ENCODE measurements at places on chromosomes 12 and 14. TPM values are rescaled to one million over a fixed set of nuclear protein-coding genes. Genes with fewer than 3 reads are reported as not detected.

- DNase-seq = no peak
These were observed 183.1 kb downstream of the KLHL28 start for GRCh38 chr14:44778604-44779003.

GRCh38 chr14:73717266-73717665 is 3.1 kb upstream of the PNMA1 start:
- DNase-seq = no peak

DNA sequence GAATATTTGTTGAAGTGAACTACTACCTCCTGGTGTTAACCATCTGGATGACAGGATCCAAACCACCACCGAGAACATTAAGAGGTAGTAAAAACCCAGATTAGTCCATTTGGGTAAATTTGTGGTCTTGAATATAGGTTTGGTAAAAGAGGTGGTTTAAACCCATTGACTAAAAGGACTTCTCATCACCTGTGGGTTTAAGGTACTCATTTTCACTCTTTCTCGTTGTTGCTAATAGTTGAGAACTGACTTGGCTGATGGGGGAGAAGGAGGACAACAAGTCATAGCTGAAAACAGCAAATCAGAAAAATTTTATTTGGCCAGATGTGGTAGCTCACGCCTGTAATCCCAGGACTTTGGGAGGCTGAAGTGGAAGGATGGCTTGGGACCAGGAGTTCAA is 59.2 kb downstream of the ACADS start:
- no peak for DNase-seq

GRCh38 chr12:1803736-1804135 is 16.6 kb upstream of the LRTM2 start:
- DNase-seq = peak; percentile 46

DNA sequence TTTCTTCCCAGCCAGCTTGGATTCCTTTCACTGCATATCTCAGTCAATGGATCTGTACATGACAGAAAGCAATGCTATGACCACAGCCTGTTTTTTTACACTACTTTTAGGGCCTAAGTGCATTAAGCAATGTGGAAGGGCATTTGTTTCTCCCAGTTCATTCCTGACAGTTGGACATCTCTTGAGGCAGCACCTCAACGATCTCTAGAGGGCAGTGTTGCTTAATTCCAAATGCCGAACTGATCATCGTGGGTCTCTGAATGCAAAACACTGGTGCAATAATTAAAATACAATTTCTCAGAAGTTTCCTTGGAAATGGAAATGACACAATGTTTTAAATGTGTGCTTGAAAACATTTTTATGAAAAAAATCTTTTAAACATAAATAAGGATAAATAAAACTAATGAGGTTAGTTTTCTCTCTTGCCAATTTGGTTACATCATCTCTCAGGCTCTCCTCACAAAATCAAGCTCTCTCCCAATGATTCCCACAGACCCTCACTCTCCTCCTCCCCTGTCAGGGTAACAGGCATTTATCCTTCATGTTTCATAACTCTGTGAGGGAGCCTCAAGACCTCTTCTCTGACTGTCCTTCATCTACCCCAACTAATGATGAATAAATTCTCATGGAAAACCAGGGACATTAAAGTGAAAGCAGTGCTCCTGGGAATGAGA is 192.4 kb upstream of the SLC16A7 start:
- DNase-seq = peak; percentile 60

GRCh38 chr14:103288076-103288766 is 45.8 kb upstream of the EIF5 start:
- DNase-seq = no peak

DNA sequence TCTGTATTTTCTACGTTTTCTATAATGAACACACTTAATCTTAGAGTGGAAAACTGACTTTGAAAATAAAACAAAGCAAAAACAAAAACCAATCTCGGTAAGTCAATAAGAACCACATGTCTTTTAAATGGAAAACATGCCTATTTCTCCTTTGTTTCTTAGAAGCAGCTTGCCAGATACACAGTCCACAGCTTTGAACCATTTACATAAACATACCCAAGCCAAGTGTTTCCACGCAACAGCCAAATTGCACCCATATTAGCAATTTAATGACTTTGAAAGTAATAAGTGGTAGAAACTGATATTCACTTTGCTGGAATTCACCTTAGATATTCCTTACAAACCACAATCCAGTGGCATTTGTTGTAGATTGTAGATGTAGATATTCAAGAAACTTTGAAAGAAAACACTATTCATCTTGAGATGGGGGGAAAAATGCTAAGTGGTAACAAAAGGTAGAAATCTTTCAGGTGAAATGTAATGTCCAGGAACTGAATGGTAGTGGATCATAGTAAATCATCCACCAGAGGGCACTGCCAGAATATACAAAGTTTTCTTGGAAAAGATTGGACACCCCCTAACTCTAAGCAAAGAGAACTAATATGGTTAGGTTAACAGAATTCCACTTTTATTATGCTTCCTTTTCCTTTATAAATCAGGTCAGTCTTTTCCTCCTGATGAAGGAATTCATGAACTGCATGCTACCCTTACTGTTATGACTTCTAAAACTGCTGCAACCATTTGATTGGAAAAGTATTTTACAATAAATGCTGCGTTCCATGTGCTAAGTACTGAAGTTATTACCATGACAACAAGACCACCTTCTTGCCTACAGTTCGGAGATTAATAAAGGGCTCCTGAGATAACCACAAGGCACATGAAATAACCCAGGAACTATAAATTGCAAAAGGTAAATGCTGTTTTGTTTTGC is 69.8 kb downstream of the RERG start:
- no peak for DNase-seq

DNA sequence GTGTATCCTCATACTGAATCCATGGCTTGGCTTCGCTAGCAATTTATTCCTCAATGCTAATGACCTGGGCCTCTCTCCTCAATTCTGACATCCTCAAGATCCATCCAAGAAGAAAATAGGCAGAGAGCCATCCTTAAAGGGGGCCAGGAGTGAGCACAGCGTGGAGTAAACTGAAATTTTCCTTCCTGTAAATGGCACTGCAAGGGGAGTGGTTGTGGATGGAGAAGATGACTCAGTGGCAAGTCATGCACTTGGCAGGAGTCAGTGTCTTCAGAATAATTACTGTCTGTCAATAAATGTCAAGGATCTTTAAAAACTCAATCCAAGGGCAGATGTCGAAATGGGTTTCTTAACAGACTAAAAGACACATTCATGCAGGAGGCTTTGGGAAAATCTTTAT is 88.0 kb upstream of the TMEM132C start:
- DNase-seq = no peak

DUSP16 gene
- 28.6 TPM for total RNA-seq

GRCh38 chr14:104640681-104641080 is 36.1 kb upstream of the TMEM179 start:
- DNase-seq = no peak

AQP2 gene
- not detected for total RNA-seq

FSCB gene
- total RNA-seq = 0.36 TPM

DNA sequence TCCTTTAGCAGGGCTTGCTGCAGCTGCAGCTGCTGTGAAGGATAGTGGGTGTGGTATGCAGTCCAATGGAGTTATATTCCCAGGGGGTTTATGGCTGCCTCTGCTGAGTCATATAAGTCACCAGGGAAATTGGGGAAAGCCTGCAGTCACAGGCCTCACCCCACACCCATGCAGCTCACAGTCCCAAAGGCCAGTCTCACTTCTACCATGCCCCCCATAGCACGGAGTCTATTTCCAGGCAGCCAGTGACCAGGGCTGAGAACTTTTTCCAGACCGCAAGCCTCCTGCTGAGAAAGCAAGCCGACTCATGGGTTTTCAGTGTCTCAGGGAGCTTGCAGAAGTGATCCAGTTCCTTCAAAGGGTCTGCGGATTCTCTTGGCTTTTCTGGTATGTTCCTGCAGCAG is 322.4 kb upstream of the CLEC14A start:
- no peak for DNase-seq

GRCh38 chr12:108699955-108700563 is 31.3 kb downstream of the CORO1C start:
- DNase-seq = no peak

ATL1 gene
- total RNA-seq = 23.3 TPM

DNA sequence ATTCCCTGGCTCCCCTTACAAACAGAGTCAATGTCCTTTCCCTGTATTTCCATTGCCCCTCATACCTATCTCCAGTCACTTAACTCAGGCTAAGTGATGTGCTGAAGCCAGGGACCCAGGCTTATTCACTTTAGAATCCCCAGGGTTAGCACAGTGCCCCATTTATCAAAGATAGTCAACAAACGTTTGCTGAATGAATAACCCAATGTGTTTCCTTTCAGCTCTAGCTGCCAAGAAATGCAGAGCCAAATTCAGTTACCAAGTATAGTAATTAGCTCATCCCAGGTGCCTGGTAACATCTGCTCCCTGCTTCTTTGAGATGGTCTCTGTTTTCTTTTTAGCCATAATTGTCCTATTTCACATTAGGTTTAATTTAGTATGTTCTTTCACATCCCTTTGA is 189.5 kb downstream of the PHLDA1 start:
- DNase-seq = no peak

DNA sequence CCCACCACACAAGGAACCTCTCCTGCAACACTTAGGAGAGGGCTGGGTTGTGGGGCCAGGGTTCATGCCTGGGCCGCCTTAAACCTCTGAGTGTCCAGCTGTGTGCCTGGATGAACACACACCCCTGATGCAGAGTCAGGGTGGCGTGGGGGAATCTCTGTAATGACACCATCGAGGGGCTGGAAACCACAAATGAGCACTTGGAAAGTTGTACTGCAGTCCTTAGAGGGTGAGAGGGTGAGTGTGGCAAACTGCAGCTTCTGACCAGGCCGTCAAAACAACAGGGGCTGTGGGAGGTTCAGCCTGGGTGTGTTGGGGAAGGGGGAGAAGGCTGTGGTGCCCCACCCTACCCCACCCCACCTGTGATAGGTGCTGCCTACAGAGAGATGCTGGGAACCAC is 12.4 kb upstream of the KRT5 start:
- no peak for DNase-seq

GRCh38 chr12:3697311-3697870 is 55.5 kb downstream of the CRACR2A start:
- DNase-seq = no peak

DNA sequence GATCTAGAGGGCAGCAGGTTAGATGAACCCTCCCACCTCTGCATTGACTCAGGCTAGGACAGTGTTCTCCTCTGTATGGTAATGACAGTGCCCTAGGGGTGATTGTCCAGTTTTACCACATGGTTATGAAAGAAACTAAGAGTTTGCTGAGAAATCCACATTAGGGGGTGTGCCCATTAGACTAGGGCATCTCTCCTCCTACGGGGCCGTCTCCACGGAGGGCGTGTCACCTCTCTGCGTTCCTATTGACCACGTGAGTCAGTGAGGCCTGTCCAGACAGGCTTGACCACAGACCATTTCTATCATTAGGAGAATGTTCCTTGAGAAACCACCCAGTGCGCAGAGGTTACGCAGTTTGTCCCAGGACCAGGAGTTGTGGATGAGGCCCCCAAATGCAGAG is 8.3 kb downstream of the MVK start:
- no peak for DNase-seq

CDK2 gene
- 14.4 TPM for total RNA-seq

GRCh38 chr12:69633061-69633460 is 22.4 kb upstream of the LRRC10 start:
- DNase-seq = no peak

- DNase-seq = no peak
These were observed 303.9 kb upstream of the LRFN5 start for GRCh38 chr14:41302776-41303175.

VWF gene
- 655 TPM for total RNA-seq

DNA sequence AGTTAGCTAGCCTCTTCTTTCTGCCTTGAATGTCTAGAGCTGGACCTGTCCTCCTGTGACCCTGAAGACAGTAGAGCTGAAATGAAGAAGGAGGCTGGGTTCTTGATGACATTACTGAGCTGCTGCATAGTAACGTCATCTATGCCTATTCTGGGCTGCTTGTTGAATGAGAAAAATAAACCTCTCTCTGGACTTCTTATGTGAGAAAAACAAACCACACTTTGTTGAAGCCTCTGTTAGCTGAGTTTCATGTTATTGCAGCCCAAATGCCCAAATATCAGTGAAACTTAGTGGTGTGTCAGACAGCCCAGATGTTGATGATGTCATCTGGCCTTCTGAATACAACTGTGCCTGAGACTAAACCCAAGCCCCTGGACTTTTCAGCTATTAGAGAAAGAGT is 67.0 kb upstream of the MAX start:
- no peak for DNase-seq

FGF23 gene
- not detected for total RNA-seq

GRCh38 chr14:51139121-51139681 is 44.3 kb upstream of the TRIM9 start:
- DNase-seq = no peak

SYCP3 gene
- not detected for total RNA-seq

- no peak for DNase-seq
These were observed 231.2 kb downstream of the CHST11 start for GRCh38 chr12:104687823-104688573.

- DNase-seq = no peak
These were observed 101.1 kb downstream of the DAD1 start for GRCh38 chr14:22487941-22488340.

DNA sequence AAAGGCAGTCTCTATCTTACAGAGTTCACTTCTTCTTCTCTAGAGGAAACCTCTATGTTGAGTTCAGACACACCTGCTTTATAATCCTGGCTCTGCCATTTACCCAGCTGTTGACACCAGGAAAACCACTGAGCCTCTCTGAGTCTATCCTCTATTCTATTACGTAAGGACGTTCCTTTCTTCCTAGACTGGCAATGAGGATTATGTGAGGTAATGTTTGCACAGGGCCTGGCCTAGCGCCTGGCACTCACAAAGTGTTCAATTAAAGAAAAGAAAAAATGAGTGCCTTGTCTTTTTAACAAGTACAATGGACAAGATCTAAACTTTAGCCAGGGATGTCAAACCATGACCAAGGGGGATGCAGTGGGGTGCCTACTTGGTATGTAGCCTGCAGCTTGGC is 641.9 kb upstream of the TBX3 start:
- DNase-seq = no peak

DNA sequence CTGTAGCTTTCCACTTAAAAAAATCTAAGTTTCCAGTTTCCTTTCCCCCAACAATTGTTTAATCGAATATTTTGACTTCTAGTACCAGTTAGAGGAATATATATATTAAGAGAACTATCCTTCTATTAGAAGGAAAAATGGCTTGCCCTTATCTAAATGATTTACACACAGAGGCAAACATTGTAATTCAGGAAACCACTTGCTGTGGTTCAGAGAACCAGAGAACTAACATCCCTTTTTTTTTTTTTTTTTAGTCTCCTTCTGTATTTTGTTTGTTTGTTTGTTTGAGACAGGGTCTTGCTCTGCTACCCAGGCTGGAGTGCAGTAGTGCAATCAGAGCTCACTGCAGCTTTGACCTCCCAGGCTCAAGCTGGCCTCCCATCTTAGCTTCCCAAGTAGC is 746.6 kb downstream of the VRK1 start:
- no peak for DNase-seq

DEPDC4 gene
- 1.5 TPM for total RNA-seq

GRCh38 chr12:116862167-116862566 is 19.1 kb downstream of the HRK start:
- DNase-seq = no peak

GRCh38 chr12:13000925-13001774 is 1.1 kb upstream of the HEBP1 start:
- peak; percentile 76 for DNase-seq

Measured in sciatic nerve (tissue), 2 donors.